ENCODE measurements at places on chromosomes 13 and 19.

DNA sequence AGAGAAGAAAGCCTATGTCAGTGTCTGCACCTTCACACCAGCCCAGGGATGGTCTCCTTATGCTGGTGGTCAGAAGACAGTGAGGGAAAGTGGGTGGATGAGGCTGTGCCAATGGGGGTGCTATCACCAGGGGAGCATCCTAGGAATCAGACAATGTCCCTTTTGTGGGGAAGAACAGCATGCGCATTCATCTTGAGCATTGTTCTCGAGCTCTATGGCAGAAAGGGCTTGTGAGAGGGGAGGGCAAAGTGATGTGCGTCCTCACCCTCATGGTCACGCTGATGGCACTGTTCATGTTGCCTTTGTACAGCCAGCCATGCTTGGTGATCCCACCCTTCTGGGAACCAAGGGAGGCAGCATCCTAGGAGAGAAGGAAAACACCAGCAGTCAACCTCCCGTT, 56.1 kb downstream of the DOCK9 start:
- DNase-seq = no peak

- DNase-seq = no peak
Observed at GRCh38 chr19:8504919-8505318, 2.5 kb upstream of the PRAM1 start.

- DNase-seq = no peak
Observed at GRCh38 chr13:96804174-96804573, 190.1 kb downstream of the OXGR1 start.

GRCh38 chr13:34076943-34077703, 259.2 kb downstream of the RFC3 start:
- no peak for DNase-seq

DNA sequence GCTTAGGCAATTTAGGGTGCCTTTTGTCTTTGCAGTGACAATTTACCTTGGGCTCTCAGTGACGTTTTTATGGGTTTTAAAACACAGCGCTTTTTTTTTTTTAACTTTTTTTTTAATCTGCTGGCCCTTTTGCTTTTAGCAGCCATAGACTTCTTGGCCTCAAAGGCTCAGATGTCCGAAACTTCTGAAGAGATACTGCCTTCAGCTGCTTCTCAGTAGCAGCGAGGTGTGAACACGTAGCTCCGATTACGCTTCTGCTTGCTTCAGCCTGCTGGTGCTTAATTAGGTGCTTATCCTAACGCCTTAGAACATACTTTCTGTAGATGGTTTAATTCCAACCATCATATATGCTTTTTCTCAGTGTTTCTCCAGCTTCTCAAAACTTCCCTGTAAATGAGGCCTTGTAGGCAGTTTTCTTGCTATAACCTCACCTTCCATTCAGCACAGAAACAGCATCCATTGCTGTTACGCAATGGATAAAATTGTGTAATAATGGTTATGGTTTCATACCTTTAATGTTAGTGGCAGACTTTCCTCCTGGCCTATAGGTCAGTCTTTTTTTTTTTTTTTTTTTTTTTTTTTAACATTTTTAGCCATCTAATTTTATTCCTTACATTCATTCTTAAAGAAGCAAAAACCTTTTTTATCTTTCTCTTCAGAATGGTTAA, 723.9 kb downstream of the GPC5 start:
- no peak for DNase-seq

DNA sequence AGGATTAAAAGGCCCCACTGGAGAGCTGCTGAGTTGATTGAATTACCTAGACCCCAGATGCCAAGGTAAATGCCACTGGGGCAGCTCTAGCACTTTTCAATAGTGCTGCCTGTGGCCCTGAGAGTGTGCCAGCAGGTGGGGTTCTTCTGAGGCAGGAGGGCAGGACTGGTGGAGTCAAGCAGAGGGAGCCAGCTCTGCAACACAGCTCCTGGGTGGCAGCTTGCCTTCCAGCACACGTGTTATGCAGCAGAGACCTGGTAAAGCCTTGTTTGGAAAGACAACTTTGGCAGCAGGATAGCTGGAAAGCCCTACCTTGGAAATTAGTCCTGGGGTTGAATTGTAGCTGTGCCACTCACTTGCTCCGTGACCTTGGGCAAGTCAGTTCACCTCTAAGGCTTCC, 306.6 kb downstream of the ATP8A2 start:
- DNase-seq = no peak

GRCh38 chr13:95300625-95301182, 547 bp downstream of the ABCC4 start:
- peak; percentile 70 for DNase-seq

All from HAP-1 (cell line).